A549 treated with AZD2906 at 1 μM for 4 hours (cell line): ENCODE measurements at places on chromosomes 16 and 17. TPM values are rescaled to one million over a fixed set of nuclear protein-coding genes. Genes with fewer than 3 reads are reported as not detected.

Gene CCDC144A
- total RNA-seq: 0.79 to 1.6 TPM (median 1.2 TPM) in 5 replicates

Gene CCDC200
- not detected in 5 replicates for total RNA-seq

Gene RCVRN
- not detected in 5 replicates for total RNA-seq

Gene CDR2L
- 72.0 to 93.7 TPM (median 89.5 TPM) in 5 replicates for total RNA-seq

Gene GALR2
- 1.1 to 2.1 TPM (median 1.7 TPM) in 5 replicates for total RNA-seq

Gene ENPP7
- total RNA-seq: not detected in 5 replicates

Gene ATP2C2
- total RNA-seq: 0.08 to 0.22 TPM (median 0.15 TPM) in 5 replicates

Gene C1QTNF8
- total RNA-seq: 0.05 to 0.08 TPM in 2 of 5 replicates, not detected in the others

Gene KRT12
- total RNA-seq: not detected in 5 replicates

Gene STX1B
- 1.4 to 1.7 TPM (median 1.6 TPM) in 5 replicates for total RNA-seq

Gene C17orf107
- total RNA-seq: 0.17 to 0.30 TPM (median 0.26 TPM) in 5 replicates
